ENCODE measurements at places on chromosomes 4 and X.

DNA sequence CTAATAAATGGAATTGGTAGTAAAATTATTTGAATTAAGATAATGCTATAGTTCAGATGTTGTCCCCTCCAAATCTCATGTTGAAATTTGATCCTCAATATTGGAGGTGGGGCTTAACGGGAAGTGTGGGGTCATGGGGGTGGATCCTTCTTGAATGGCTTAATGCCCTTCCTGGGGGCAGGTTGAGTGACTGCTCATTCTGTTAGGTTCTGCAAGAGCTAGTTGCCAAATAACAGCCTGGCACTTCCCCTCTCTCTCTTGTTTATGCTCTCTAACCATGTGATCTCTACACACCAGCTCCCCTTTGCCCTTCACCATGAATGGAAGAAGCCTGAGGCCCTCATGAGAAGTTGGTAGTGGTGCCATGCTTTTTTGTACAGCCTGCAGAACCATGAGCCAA lies 724.8 kb upstream of the FTHL17 start:
- no peak for DNase-seq

DNA sequence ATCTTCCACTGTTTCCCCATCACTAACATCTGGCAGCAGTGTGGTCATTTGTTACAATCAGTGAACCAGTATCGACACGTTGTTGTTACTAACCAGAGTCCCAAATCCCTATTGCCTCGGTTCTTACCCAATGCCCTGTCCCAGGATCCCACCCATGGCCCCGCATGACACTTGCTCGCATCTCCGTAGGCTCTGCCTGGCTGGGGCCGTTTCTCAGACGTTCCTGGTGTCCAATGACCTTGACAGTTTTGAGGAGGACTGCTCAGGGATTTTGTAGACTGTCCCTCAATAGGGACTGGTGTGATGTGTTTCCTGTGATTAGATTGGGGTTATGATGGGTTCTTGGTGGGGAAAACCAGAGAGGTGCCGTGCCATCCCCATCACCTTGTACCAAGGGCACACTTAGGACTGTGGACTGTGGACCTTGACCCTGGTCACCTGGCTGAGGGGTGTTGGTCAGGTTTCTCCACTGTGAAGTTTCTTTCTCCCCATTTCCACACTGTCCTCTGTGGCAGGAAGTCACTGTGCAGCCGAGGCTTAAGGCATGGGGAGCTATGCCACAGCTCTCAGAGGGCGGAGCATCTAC lies 108.4 kb downstream of the ADRA2C start:
- DNase-seq = no peak

DNA sequence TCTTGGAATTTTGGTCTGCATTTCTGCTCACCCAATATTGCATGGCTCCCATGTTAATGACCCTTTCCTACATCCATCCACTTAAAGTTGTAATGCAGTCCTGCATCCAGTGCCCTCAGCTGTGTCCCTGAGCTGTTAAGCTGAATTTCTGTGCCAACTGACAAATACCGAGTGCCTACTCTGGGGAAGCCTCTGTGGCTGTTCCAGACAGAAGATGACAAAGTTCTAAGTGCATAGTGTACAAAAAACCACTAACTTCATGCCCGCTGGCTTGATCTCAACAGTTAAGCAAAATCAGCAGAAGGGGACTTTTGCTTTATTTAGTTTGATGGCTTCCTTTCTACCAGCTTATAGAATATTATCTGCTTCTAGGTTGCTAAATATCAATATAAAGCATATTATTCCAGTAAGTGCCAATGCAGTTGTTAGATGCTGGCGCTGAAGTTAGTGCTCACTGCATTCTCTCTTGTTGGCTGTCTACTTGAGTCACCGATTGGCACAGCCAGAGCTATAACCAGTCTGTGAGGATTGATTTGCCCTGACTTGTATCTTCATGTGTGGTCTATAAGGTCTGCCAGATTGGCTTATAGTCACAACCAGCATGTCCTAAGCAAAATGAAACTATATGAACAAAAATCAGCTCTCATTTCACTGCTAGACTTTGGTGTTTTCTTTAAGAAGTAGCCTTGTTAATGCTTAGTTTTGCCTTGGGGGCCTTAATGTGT lies 98.9 kb downstream of the KLHL8 start:
- no peak for DNase-seq

DNA sequence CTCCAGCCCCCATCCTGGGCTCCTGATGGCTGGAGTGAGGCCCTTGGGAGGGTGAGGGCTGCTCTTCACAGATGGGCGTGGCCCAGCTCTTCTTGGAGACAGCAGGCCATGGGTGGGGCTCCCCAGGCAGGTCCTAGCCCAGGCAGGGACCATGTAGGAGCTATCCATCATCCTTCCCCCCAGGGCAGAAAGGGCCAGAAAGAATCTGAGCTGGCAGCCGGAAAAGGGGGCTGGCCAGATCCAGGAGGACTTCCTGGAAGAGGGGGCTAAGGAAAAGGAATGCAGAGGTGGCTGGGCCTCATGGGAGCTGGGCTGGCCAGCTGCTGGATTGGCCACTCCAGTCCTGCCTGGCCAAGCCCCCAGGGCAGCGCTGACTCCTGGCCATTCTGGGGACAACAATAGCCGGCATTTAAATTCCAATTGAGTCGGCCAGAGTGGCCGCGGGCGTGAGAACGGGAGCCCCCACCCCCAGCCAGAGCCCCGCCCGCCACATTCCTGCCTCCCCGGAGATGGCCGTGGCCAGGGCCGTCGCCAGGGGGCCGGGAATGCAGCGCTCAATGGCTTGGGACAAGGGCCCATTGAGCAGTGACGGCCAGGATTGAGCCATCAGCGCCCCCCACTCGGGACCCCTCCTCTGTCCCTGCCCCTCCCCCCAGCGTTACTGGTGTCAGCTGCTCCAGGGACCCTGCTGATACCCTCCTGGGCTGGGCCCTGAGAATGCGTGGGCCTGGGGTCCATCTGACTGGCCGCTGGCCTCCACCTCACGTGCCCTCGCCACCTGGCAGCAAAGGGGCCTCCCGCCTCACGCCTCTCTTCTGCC lies 15.1 kb upstream of the FGFR3 start:
- DNase-seq = no peak

GRCh38 chr4:1991087-1991486 lies 17.7 kb downstream of the NELFA start:
- DNase-seq = no peak

- no peak for DNase-seq
Observed at GRCh38 chr4:189497516-189497915, 443.2 kb upstream of the FRG1 start.

GRCh38 chr4:162151386-162151785 lies 12.4 kb downstream of the FSTL5 start:
- no peak for DNase-seq

GRCh38 chr4:8332038-8332857 lies 62.7 kb downstream of the HTRA3 start:
- no peak for DNase-seq

DNA sequence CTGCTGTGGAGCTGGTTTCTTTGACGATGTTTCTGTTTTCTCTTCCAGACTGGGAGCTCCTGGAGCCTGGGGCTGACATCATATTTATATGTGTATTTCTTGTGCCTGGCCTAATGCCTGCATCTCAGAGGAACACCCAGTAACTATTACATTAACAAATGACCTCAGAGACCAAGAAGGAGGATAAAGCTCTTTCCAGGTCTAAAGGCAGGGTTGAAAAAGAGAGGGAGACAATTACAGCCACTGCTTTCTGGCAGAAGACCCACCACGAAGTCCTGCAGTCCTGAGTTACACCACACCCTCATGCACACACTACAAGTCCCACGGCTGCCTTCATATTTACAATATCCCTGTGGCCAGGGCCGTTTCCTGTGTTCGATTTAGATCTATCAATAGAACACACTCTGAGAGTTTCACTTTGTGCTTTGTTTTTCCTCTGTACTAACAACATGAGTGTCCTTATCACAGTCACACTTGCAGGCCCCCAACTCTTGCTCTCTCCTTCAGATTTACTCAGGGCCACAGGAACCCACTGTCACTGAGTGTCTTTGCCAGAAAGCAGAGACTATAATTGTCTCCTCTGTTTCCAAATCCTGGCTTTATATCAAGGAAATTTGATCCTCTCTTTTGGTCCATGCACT lies 535.5 kb downstream of the MID1IP1 start:
- DNase-seq = no peak

DNA sequence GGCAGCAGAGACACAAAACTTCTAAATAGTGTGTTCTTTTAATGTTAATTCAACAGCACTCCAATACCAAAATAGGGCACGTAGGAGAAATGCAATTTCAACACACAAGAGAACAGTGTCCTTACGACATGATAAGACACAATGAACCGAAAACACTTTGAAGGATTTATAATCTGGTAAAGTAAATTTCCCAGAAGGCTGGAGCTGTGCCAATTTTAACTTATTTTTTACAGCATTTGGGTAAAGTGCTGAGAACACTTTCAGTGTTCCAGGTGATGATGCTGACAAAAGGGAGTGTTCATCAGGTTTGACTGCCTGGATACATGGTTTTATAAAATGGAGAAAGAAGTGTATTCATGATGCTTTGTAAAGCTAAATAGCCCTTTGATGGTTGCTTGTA lies 76.5 kb downstream of the MAPK10 start:
- DNase-seq = no peak

- no peak for DNase-seq
Observed at GRCh38 chr4:54719378-54719777, 61.6 kb downstream of the KIT start.

- DNase-seq = no peak
Observed at GRCh38 chr4:2817137-2817536, 24.3 kb downstream of the SH3BP2 start.

DNA sequence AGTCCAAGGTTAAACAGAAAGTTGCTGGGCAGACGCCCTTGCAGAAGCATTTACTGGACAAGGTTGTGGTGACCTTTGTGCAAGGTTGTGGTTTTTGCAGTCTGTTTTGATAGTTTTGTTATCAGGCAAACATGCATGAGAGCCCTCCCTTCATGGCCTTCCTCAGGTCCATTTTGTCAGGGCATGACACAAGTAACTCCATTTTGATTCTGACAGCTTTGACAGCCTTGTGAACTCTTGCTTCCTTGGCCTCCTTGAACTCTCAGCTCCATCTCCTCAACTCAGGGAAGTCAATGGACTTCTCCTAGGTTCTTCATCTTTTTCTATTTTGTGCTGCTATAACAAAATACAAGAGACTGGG lies 97.7 kb downstream of the CEP44 start:
- DNase-seq = no peak

DNA sequence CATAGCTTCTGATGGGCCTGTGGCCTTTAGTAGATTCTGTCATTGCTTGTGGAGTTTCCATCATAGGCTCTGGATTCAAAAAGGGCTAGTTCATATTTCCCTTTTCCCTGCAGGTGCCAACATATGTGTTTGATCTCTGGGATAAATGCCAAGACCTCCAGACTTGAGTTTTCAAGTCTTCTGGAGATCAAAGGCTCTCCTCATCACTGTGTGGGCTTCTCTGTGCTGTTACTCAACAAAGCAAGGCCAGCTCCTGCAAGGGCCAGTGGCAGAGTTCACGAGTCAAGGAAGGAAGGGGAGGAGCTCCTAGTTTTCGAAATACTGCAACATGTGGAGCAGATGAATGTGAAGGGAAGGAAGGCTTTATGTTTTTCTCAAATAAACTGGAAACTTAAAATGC lies 62.7 kb upstream of the SCML1 start:
- DNase-seq = no peak

- DNase-seq = no peak
Observed at GRCh38 chr4:147799986-147800555, 68.2 kb downstream of the ARHGAP10 start.

All from vagina (tissue), 2 donors.